CD4-positive, CD25-positive, alpha-beta regulatory T cell (primary cell): ENCODE measurements at places on chromosomes 1 and 21. TPM values are rescaled to one million over a fixed set of nuclear protein-coding genes. Genes with fewer than 3 reads are reported as not detected.

GRCh38 chr1:30525971-30526651, 197.3 kb downstream of the MATN1 start:
- no peak for DNase-seq
- no peak overlapping the region for H3K4me3 ChIP-seq
- no peaks in the 10 kb centered on the region for H3K27me3 ChIP-seq
- H3K27ac ChIP-seq, result no peak overlapping the region
- no peaks in the 10 kb centered on the region for H3K36me3 ChIP-seq

DNA sequence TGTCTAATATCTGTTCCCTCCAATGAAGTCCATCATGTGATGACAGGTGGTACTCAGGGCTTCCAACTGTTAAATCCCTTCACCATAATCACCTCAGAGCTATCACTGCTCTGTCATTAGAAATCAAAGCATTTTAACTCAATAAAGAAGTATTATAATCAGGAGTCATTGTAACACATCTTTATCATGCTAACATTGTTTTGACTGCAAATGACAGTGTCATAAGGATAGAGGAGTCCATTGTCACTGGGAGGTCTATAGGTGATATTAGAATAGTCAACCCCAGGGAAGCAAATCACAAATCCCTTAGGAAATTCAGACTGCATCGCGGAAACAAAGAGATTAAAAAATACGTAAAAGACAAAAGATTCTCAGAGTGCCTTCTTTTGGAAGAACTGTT, 30.8 kb downstream of the LRRC53 start:
- DNase-seq, result no peak
- H3K4me3 ChIP-seq, result no peak overlapping the region
- H3K27ac ChIP-seq, result no peak overlapping the region

SLC16A4 gene
- total RNA-seq, result not detected

DNA sequence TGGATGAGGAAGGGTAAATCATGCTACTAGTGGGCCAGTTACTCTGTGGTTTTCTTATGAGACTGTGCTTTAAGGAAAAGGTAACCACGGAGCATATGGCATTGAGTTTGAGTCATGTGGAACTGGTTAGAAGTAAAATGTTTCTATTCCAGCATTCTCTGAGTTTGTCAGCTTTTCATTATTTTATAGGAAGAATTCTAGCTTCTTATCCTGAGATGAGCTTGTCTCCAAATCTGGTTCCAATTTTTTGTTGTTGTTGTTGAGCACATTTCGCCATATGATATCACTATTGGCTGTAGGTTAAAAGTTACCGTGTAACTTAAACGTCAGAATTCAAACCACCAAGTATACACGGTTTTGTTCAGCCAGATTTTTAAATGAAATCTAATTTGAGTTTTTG, 69.9 kb downstream of the ATF6 start:
- no peaks in the 10 kb centered on the region for H3K27me3 ChIP-seq
- H3K27ac ChIP-seq, result no peak overlapping the region
- no peak for DNase-seq
- H3K4me1 ChIP-seq, result no peaks in the 10 kb centered on the region
- no peak overlapping the region for H3K4me3 ChIP-seq

GRCh38 chr1:202944438-202944921, 13.6 kb downstream of the ADIPOR1 start:
- peaks cover 81% of the 10 kb centered on the region for H3K36me3 ChIP-seq
- no peak overlapping the region for H3K27ac ChIP-seq
- no peak overlapping the region for H3K4me3 ChIP-seq
- no peak for DNase-seq

GRCh38 chr1:92961131-92961895, at the start of gene DIPK1A:
Gene DIPK1A, minus strand, starts transcription at chr1:92961462. Its CDS starts 33 bp downstream, at chr1:92961429.
- H3K4me3 ChIP-seq, result peak within 1 kb of the TSS; percentile 93
- DNase-seq, result peak; percentile 86
- H3K4me1 ChIP-seq, result peaks cover 80% of the 10 kb centered on the region
- H3K27ac ChIP-seq, result peak within 1 kb of the TSS; percentile 97
- no peaks in the 10 kb centered on the region for H3K27me3 ChIP-seq

DNA sequence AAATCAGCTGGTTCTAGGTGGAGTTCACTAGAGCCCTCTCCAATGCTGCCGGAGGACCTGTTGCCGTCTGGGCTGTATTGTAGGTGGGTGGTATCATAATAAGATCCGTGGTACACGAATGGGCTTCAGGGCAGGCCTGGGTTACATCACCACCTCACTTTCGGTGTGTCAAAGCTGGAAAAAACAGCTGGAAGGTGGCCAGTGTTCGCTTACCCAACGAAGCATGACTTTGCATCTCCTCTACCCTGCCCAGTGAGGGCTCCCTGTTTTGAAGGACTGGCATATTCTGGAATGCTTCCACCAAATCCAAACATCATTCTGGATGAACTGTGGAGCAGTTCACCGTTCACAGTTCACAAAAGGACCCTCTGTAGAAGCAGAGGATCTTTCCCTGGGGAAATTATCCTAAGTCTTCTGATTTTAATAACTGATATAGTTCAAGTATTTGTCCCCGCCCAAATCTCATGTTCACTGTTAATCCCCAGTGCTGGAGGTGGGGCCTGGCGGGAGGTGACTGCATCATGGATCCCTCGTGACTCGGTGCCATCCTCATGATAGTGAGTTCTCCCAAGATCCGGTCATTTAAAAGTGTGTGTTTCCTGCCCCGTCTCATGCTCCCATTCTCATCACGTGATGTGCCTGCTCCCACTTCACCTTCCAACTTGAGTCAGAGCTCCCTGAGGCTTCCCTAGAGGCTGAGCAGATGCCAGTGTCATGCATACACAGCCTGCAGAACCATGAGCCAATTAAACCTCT, 429.0 kb downstream of the KIF26B start:
- DNase-seq, result no peak
- no peak overlapping the region for H3K27ac ChIP-seq
- no peaks in the 10 kb centered on the region for H3K4me1 ChIP-seq
- no peaks in the 10 kb centered on the region for H3K27me3 ChIP-seq
- no peak overlapping the region for H3K4me3 ChIP-seq

GRCh38 chr1:38153778-38154470, 107.3 kb upstream of the POU3F1 start:
- H3K4me1 ChIP-seq, result no peaks in the 10 kb centered on the region
- H3K27ac ChIP-seq, result no peak overlapping the region
- DNase-seq, result no peak
- no peak overlapping the region for H3K4me3 ChIP-seq

MEGF6 gene
- total RNA-seq, result 123 TPM

SLC1A7 gene
- total RNA-seq, result not detected

DNA sequence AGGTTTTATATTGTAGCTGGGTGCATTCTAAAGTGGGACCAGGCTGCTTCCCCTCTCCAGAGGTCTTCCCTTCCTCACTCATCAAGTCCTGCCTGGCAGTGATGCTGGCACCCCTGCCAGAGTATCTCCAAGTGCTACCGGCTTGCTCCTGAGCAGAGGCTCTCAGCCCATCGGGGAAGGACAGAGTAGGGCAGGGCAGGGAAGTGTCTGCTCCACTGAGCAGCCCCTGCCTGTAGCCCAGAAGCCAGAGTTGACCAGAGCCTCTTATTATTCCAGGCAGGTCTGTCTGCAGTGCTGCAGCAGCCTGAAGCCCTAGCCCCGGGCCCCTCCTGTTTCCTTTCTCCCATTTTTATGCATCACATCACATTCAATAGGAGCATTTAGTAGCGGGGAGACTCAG, 51.1 kb downstream of the ATP2B4 start:
- H3K4me3 ChIP-seq, result no peak overlapping the region
- H3K36me3 ChIP-seq, result peaks cover 12% of the 10 kb centered on the region
- no peak overlapping the region for H3K27ac ChIP-seq
- no peak for DNase-seq
- H3K27me3 ChIP-seq, result no peaks in the 10 kb centered on the region

DNA sequence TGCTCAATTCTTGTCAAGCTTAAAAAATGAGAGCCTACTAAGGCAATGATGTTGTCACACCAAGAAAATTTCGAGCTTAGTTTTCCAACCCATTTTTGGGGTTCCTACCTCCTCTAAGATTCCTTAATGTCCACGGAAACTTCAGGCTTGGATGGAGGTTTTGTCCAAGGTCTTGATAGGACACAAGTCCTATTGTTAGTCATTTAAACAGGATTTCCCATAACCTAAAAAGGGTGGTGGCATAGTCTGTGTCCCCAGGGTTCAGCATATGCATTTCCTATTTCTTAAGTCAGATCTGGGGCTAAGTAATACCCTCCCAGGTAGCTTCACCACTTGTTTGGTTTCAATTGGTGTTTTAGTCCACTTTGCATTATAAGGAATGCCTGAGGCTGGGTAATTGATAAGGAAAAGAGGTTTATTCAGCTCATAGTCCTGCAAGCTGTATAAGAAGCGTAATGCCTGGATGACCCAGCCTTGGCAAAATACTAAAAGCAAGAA, 10.9 kb upstream of the PADI2 start:
- no peaks in the 10 kb centered on the region for H3K36me3 ChIP-seq
- no peak overlapping the region for H3K4me3 ChIP-seq
- no peak for DNase-seq
- H3K27ac ChIP-seq, result no peak overlapping the region
- no peaks in the 10 kb centered on the region for H3K27me3 ChIP-seq
- no peaks in the 10 kb centered on the region for H3K4me1 ChIP-seq

DNA sequence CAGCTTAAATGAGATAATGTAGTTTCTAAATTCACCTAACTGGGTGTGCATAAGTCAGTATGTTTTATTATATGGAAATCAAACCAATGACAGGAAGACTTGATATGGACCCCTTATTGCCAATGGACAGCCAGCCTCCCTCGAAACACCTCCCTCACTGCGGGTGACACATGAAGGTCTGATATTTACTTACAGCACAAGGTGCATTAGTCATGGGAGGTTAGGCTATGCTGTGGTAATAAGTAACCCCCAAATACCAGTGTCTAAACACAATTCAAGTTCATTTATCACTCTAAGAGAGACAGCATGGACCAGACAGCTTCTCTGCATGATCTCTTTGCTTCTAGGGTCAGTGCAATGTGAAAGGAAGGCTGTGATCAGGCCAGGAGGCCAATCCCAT, 126.0 kb upstream of the KCNJ6 start:
- H3K36me3 ChIP-seq, result no peaks in the 10 kb centered on the region
- no peaks in the 10 kb centered on the region for H3K4me1 ChIP-seq
- no peaks in the 10 kb centered on the region for H3K27me3 ChIP-seq
- H3K4me3 ChIP-seq, result no peak overlapping the region

DNA sequence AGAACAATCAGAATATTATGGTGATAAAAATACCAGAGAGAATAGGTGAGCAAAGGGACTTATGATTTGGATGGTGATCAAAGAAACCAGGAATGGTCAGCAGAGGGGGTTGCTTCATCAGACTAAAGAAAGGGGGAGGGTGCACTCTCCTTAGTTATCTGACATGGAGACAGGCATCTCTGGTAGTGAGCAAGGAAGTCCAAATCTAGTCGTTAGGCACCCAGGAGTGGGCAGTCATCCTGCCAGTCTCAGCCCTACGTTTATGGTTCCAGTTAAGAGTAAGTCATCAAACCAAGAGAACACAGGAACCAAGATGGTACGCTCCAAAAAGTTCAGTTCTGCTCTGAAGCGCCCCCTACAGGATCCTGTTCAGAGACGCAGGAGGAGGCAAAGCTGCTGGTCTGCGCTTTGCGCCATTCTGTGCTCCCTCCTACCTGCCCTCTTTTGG, 28.6 kb downstream of the EBNA1BP2 start:
- peaks cover 5% of the 10 kb centered on the region for H3K4me1 ChIP-seq
- H3K27me3 ChIP-seq, result peaks cover 40% of the 10 kb centered on the region
- no peak for DNase-seq
- H3K36me3 ChIP-seq, result no peaks in the 10 kb centered on the region

CREB3L4 gene
- total RNA-seq, result 2.5 TPM

TRAPPC3 gene
- total RNA-seq, result 45.6 TPM

DNA sequence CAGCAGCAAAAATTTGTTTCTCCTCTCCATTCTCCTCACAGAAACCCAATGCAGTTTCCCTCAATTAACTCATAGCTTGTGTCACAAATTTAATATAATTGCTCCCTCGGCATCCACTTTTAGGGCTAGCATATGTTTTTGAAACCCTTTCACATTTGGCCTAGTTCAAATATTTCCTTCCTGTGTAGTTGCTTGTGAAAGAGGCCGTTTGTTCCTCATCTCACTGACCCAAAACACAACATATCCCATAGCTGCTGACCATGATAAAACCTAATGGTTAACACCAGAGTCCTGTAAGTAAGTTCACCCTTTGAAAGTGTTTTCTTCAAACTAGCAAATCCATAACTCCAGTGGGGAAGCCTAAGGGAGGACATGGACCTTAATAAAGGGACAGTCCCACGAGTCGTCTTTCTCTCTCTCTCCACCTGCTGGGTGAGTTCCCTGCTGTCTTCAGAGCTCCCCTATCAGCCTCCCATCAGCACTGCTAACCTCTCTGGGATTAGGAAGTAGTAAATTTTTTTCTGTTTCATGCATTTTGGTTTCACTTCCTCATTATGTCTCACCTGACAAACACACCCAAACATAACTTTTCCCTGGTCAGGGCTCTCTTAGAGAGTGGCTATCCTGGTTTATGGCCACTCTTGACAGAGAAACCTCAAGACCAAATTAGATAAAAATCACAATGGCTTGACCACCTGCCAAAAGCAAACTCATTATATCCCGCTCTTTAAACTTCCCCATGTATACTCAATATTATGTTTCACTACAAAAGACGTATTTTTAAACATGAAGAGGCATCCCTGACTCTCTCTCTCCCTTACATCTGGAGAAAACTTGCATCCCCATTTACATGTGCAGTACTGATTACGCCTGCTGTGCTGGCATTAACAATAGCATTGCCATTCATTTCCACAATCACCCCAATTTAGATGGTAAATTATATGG, 177.7 kb upstream of the HP1BP3 start:
- no peak overlapping the region for H3K4me3 ChIP-seq
- peaks cover 10% of the 10 kb centered on the region for H3K36me3 ChIP-seq
- DNase-seq, result no peak
- no peaks in the 10 kb centered on the region for H3K4me1 ChIP-seq
- no peaks in the 10 kb centered on the region for H3K27me3 ChIP-seq
- no peak overlapping the region for H3K27ac ChIP-seq

GRCh38 chr1:182634306-182635072, 30.3 kb upstream of the RGS16 start:
- no peaks in the 10 kb centered on the region for H3K27me3 ChIP-seq
- no peaks in the 10 kb centered on the region for H3K36me3 ChIP-seq
- H3K4me3 ChIP-seq, result no peak overlapping the region
- H3K4me1 ChIP-seq, result peaks cover 9% of the 10 kb centered on the region
- H3K27ac ChIP-seq, result no peak overlapping the region

DNA sequence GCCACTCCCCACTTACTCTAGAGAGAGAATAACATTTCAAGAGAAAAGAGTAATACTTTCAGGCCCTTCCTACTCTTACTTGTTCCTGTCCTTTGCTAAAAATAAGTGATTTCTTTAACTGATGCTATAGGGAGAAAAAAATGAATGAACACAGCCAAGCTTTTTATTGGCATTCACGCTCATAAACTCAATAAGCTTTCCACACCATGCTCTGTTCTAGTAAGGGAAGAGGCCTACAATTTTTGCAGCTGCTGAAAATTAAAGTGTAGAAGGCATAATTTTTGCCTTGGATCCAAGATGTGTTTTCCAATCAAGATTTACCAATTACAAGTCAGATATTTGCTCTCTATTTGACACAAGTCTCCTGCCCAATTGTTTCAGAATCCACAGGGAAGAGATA, 188.1 kb upstream of the RGS18 start:
- no peak overlapping the region for H3K4me3 ChIP-seq
- H3K4me1 ChIP-seq, result no peaks in the 10 kb centered on the region
- no peaks in the 10 kb centered on the region for H3K27me3 ChIP-seq
- H3K36me3 ChIP-seq, result no peaks in the 10 kb centered on the region
- DNase-seq, result no peak
